Brain pericyte (primary cell): ENCODE measurements at places on chromosomes 1 and 21.

DNA sequence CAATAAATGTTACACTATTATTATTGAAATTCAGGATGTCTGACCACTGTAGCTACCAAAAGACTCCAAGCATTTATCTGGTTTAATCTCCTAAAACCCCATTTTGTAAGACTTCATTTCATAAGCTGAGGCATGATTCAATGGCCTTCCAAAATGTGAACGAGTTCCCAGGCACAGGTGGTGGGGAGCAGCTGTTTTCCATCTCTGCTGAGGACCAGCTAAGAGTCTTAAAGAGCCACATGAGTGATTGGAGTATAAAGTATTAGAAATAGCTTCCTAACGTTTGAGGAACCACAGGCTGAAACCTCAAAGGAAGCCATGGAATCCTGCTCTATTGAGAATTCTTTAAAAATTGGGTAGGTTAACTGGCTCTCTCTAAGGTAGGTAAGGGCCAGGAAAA lies 44.9 kb downstream of the SEC16B start:
- DNase-seq = no peak

- DNase-seq = no peak
Measured at GRCh38 chr1:13918862-13919261, 218.9 kb downstream of the PRDM2 start.

- no peak for DNase-seq
Measured at GRCh38 chr1:183635099-183635605, 431 bp downstream of the ARPC5 start.

DNA sequence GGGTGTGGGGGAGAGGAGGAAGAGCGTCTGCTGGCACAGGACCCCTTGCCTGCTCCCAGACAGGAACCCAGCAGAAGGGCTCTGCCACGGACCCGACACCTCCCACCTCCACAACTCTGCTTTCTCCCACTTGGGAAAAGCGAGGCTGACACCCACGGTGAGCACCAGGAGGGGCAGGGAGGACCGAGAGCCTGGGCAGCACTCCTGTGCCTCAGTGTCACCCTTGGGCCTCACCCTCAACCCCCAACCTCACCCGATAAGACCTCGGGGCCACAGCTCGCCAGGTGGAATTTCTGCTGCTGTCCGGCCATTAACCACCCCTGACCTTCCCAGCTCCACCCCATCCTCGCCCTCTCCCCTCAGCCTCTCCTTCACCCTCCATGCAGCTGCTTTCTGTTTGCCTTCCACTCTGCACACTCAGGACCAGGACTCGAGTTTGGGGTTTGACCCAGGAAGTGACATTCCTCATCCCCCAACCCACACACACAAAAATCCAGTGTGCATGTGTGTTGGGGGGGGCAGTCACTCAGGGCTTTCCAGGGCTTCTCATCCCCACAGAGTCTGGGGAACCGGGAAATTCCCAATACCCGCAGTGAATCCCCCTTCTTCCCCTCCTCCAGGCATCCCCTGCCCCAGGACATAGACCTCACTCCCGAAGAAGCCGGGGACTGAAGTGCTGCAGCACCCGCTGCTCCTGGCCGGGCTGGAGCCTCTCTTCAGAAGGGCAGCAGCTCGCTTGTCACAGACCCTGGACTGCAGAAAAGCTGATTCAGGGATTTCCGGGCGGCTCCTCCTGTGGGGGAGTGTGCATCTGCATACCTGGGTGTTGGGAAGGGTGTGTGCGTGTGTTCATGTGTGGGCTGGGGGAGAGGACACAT lies 65.8 kb downstream of the SYT2 start:
- no peak for DNase-seq

- no peak for DNase-seq
Measured at GRCh38 chr1:236287757-236288619, 6.2 kb upstream of the ERO1B start.

- peak; percentile 29 for DNase-seq
Measured at GRCh38 chr1:151238467-151238739, 16.1 kb upstream of the PSMD4 start.

DNA sequence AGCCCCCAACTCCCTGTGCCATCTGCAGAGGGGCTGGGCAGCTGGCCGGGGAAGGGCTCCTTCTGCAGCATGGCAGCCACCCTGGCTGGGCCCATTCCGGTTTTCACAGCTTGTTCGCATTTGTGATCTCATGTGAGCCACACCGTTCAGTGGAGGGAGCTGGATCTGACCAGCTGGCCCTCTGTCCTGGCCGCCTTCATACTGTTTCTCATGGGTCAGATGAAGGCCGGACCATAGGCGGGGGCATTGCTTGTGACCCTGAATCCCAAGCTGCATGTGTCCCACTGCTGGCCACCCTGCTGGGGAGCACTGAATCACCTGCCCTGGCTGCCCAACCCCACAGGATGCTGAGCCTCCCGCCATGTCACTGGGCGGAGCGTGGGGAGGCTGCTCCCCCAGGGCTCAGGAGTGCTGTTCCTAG lies 36.4 kb upstream of the PRSS38 start:
- DNase-seq = no peak

DNA sequence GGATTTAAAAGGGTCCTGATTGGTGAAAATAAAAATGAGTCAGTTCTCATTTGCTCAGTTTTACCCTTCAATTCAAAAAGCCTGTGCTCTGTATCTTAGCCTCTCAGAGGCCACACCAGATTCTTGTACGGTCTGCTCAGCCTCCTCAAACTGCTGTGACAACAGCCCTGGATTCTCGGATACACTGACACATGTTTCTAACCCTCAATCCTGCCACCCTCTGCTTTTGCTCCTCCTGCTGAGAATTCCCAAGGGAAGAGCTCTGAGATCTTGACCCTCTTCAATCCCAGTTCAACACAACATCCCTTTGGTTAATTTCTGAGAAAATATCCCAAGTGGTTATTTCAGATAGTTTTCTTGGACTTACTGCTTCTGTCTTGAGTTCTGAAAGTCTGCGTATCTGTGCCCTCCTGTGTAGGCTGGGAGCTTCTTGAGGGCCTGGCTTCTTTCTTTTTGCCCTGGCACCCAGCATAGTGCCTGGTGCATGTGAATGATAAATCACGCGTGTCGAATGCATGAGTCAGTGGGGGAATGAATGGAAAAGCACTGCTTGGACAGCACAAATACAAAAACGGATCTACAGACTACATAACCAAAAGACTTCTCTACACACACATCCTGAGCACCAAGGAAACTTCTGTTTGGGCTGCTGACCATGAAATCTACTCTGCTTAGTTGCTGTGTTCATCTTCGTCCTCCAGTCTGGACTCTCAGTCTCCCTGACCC lies 24.5 kb downstream of the IRF2BP2 start:
- DNase-seq = no peak

DNA sequence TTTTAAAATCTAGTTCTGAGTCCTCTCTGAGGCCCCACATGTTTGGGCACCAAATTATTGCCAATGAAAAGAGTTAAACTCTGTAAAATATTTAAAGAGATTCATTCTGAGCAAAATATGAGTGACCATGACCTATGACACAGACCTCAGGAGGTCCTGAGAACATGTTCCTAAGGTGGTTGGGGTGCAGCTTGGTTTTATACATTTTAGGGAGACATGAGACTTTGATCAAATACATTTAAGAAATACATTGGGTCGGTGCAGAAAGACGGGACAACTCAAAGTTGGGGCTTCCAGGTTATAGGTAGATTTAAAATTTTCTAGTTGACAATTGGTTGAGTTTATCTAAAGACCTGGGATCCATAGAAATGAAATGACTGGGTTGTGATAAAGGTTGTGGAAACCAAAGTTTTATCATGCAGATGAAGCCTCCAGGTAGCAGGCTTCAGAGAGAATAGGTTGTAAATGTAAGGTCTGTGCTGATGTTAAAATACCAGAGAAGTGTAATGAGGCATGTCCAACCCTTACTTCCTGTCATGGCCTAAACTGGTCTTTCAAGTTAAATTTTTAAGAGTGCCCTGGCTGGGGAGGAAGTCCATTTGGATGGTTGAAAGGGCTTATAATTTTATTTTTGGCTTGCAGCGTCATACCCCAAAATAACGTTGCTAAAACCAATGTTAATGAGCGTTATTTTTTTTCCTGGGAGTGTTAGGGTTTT lies 274.9 kb downstream of the NUF2 start:
- DNase-seq = no peak

DNA sequence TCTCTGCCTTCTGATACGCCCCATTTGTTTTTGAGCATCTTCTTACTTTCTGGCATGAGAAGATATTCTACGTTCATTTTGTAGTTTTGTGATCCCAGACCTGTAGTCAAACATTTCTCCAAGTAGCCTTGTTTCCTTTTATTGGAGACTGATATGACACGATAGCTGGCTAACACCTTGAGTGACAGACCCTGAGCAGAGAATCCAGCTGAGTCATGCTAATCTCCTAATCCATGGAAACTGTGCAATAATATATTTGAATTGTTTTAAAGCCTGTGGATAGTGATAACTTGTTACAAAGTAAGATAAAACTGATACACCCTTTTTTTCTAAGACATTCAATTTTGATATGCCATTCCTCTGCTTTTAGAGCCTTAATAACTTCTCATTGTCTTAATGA lies 1.2 kb upstream of the IFI44L start:
- no peak for DNase-seq

GRCh38 chr21:38307771-38308531 lies 51.2 kb downstream of the KCNJ15 start:
- DNase-seq = no peak
